ENCODE measurements at places on chromosomes 5 and 9. TPM values are rescaled to one million over a fixed set of nuclear protein-coding genes. Genes with fewer than 3 reads are reported as not detected.

DNA sequence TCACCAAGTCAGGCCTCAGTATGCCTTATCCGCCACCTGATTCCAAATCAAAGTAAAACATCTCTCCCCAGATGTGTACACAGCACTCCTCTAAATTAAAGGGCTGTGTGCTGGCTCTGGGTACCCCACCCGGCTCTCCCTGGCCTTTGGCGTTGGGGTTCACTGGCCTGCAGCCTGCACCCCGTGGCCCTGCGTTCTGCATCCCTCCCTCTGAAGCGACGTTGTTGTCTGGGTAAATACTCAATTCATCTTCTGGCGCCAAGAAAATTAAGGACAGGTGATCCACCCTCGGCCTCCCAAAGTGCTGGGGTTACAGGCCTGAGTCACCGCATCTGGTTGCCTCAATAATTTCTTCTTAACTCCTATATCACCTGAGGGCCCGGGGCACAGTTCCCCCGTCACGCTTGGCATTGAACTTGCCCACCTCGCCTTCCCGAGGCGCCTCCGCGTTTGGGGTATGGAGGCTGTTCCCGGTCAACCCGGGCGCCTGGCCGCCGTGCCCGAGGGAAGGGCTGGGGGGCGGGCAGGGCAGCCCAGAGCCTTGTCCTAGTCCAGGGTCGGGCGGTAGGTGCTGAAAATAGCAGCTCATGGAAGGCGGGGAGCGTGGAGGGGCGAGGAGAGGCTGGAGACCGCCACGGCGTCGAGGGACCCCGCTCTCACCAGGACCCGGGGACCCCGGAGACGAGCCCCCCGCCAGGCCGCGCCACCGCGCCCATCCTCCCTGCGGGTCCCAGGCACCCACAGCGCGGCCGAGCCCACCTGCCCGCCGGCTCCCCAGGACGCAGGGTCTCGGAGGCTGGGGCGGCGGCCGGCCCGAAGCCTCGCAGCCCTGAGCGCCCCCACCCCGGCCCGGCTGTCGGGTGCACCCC lies 531 bp downstream of the ABO start:
- DNase-seq = no peak

MAMDC2 gene
- not detected for total RNA-seq

DNA sequence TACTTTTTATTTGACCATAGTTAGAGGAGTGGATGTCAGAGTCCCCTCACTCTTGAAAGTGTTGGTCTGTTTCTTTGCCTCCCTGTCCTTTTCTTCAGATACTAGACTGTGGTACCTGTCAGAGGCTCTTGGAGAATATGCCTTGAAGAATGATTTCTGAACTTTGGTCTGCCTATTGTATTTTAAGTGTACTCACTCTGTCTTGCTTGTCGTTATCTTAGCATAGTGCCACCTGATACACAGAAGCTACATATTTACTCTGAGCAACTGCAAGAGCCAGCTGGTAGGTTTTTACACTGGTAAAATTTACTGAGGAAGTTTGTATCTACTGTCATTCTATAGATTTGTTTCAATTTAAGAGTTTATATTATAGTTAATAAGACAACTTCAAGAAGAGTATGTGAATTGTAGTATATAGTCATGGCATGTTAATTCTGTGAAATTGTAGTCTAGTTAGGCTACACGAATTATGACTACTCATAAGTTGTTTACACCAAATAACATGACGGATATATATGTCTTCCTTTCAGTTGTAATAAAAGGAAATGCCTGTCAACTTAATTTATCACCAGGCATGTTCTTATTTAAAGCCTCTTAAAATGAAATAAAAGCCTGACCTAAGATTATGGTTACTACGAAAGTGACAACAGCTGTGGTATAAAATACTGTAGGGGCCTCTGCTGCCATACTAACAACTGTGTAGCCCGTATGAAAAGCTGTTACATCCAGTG lies 201.7 kb downstream of the KDM4C start:
- no peak for DNase-seq

GRCh38 chr9:38431116-38431515 lies 6.9 kb upstream of the IGFBPL1 start:
- no peak for DNase-seq

GRCh38 chr5:72188166-72188565 lies 80.9 kb downstream of the MAP1B start:
- no peak for DNase-seq

Measured in HepG2 (cell line).